ENCODE measurements at places on chromosomes 5 and 9. TPM values are rescaled to one million over a fixed set of nuclear protein-coding genes. Genes with fewer than 3 reads are reported as not detected.

GARIN3 gene
- total RNA-seq: not detected

MEIKIN gene
- not detected for total RNA-seq

SPATA9 gene
- total RNA-seq: not detected

SLC46A2 gene
- not detected for total RNA-seq

DNA sequence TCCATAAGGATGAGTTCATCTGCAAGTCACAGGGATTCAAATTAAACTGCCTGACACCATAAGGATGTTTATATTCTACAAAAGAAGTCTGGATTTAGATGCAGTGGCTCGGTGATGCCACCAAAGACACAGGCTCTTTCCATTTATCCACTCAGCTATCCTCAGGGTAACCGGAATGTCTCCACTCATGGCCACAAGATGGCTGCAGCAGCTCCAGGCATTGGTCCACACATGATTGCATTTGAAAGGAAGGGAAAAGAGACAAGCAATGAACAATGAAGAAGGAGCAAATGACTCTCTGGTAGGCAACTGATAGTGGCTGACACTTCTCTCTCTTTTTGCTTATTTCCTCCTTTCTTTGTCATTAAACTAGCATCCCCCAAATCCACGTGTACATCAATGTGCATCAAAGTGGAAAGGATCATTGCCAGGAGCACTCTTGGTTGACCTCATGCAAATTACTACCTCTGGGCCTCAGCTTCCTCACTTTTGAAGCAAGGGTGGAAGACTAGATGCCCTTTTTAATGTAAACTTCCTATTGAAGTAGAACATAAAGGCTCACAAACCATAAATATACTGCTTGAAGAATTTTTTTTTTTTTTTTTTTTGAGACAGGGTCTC is 7.2 kb upstream of the SNX30 start:
- no peaks in the 10 kb centered on the region for H3K27me3 ChIP-seq
- no peaks in the 10 kb centered on the region for H3K36me3 ChIP-seq
- H3K27ac ChIP-seq: no peak overlapping the region
- no peak for ATAC-seq

GRCh38 chr5:60143942-60144549 is 250.5 kb upstream of the PDE4D start:
- H3K4me3 ChIP-seq: no peak overlapping the region
- no peaks in the 10 kb centered on the region for H3K27me3 ChIP-seq
- no peaks in the 10 kb centered on the region for H3K36me3 ChIP-seq
- no peak overlapping the region for H3K27ac ChIP-seq

DNA sequence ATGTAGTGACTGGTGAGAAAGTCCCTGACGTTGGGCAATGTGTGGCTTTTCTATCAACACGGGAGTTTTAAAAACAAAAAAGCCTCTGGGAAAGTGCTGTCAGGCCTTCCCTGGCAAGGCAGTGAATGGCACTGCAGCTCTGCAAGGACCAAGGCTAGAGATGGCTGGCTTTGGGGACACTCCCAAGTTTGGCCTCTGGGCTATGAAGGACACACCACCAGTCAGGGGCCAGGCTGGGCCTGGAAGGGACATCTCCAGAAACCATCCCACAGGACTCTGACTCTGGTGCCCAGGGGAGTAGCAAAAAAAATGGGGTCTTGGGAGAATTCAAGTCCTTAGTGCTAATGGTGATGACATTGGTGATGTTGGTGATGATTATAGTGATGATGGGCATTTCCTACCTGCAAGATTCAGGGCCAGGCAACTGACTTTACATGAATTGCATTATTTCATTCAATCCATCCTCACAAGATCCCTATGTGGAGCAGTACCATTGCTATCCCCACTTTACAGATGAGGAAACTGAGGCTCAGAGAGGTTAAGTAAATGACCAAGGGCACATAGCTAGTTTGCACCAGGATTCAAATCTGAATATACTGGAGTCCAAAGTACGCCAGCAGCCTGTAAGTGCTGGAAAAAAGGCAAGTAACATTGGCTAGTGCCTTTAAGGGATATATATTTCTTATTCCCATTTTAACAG is 2.6 kb upstream of the PPARGC1B start:
- H3K4me3 ChIP-seq: no peak overlapping the region
- ATAC-seq: no peak
- no peak overlapping the region for H3K27ac ChIP-seq
- H3K27me3 ChIP-seq: no peaks in the 10 kb centered on the region
- no peaks in the 10 kb centered on the region for H3K36me3 ChIP-seq
- H3K4me1 ChIP-seq: no peaks in the 10 kb centered on the region

GRCh38 chr9:93143830-93144530 is 9.9 kb upstream of the NINJ1 start:
- H3K36me3 ChIP-seq: no peaks in the 10 kb centered on the region
- peak overlapping the region; percentile 54 for H3K27ac ChIP-seq
- no peaks in the 10 kb centered on the region for H3K27me3 ChIP-seq

GRCh38 chr5:152631221-152631620 is 226.1 kb upstream of the NMUR2 start:
- no peaks in the 10 kb centered on the region for H3K27me3 ChIP-seq
- no peak for ATAC-seq
- H3K4me1 ChIP-seq: peaks cover 5% of the 10 kb centered on the region

DNA sequence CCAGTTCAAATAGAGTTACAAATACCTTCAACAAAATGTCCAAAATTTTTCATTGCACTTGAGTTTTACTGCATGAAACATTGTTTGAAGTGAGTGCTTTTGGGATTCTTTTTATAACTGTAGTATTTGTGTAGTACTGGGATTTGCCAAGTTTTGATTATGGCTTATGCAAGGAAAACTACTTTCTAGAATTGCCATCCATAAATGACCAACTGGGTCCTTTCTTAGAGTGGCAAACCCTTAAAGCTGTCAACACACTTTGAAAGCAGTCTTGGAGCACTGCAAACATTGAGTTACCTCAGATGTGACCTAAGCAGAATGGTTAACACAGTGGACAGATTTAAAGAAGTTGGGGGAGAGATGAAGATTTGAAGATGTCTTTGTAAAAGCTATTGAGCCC is 379.6 kb upstream of the ZNF608 start:
- H3K4me3 ChIP-seq: no peak overlapping the region
- no peak overlapping the region for H3K27ac ChIP-seq
- no peaks in the 10 kb centered on the region for H3K36me3 ChIP-seq
- no peaks in the 10 kb centered on the region for H3K27me3 ChIP-seq
- ATAC-seq: no peak

GRCh38 chr9:18743971-18744370 is 270.0 kb downstream of the ADAMTSL1 start:
- no peak overlapping the region for H3K4me3 ChIP-seq
- peaks cover 4% of the 10 kb centered on the region for H3K4me1 ChIP-seq
- no peak for ATAC-seq
- H3K27ac ChIP-seq: peak overlapping the region; percentile 32
- H3K36me3 ChIP-seq: no peaks in the 10 kb centered on the region

DNA sequence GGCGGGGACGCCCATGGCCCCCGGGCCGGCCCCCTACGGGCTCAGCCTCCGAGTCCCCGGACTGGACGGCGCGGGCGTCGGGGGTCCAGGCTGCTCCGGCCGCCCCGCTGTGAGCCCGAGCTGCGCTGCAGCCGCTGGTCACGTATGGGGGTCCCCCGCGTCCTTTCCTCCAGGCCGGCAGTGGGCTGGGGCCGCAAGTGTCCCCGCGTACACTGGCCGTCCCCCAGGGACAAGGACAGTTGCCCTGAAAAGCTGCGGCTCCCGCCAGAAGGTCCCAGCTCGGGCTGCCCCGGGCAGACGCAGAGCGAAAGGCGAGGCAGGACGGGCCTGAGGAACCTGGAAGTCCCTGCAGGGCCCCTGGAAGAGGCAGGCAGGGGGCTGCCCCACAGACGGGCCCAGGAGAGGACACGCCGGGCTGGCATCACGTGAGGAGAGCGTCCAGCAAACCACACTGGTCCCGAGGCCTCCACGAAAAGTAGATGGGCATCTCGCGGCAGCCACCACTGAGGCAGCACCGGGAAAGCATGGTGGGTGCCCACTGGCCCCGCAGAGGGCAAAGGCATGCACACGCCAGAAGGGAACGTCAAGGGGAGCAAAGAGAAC is 3.3 kb upstream of the NKD2 start:
- no peak for ATAC-seq
- peak overlapping the region; percentile 65 for H3K4me3 ChIP-seq
- peaks cover 35% of the 10 kb centered on the region for H3K27me3 ChIP-seq
- H3K4me1 ChIP-seq: peaks cover 17% of the 10 kb centered on the region
- no peaks in the 10 kb centered on the region for H3K36me3 ChIP-seq

- H3K36me3 ChIP-seq: no peaks in the 10 kb centered on the region
- peak overlapping the region; percentile 72 for H3K27ac ChIP-seq
- peaks cover 4% of the 10 kb centered on the region for H3K4me1 ChIP-seq
- peaks cover 6% of the 10 kb centered on the region for H3K27me3 ChIP-seq
Observed at GRCh38 chr9:95756101-95756500, 119.4 kb upstream of the ERCC6L2 start.

- no peak for ATAC-seq
- H3K27me3 ChIP-seq: no peaks in the 10 kb centered on the region
- peaks cover 8% of the 10 kb centered on the region for H3K4me1 ChIP-seq
- H3K4me3 ChIP-seq: no peak overlapping the region
Observed at GRCh38 chr9:35736201-35736633, 3.8 kb downstream of the CREB3 start.

DNA sequence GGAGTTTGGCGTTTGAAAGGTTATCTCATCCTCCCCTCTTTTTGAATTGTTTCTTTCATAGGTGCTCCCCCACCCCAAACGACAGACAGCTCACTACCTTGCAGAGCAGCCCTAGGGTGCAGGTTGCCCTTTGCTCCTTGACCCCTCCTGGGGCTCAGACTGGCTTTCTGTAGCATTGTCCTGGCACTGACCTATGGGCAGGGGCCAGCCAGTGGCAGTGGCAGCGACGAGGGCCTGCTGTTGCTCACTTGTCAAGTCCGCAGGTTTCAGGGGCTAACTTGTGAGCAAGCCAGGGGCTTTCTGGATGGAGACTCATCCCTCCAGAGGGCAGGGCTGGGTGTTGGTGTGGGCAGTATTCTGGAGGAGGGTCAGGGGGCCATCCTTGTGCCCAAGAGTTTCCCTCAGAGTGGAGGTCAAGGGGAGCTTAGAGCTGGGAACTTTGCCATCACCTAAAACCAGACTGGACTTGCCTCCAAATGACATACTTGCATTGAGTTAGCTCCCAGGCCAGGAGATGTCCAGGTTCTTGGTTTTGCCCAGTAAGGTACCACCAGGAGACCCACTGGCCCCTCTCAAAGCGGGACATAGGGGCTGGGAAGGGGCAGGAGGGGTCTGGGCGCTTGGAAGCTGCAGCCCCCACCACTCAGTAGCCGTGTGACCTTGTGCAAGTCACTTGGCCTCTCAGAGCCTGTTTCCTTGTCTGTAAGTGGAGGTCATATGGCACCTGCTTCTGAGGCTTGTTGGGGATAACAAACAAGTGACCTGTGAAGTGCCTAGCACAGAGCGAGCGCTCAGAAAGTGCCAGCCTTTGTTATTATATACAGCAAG is 53.5 kb upstream of the CDKN2AIPNL start:
- no peaks in the 10 kb centered on the region for H3K36me3 ChIP-seq
- no peaks in the 10 kb centered on the region for H3K4me1 ChIP-seq
- no peaks in the 10 kb centered on the region for H3K27me3 ChIP-seq
- ATAC-seq: no peak

DNA sequence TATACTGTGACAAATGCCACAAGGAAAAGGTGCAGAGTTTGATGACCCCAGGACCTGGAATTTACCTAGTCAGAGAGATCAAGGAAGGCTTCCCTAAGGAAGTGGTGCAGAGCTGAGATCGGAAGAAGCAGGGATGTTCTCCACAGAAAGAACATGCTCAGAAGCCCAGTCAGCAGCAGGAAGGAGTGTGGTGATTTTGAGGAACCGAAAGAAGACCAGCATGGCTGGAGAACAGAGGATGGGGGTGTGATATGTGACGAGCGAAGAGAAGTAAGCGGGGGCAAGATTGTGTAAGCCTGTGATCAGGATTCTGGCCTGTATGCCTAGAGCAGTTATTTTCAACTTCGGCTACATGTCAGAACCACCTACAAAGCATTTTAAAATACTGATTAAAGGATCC is 18.7 kb upstream of the PIK3R1 start:
- no peaks in the 10 kb centered on the region for H3K4me1 ChIP-seq
- no peak overlapping the region for H3K4me3 ChIP-seq
- H3K27ac ChIP-seq: no peak overlapping the region
- peak; percentile 46 for ATAC-seq
- no peaks in the 10 kb centered on the region for H3K36me3 ChIP-seq

All from gastroesophageal sphincter (tissue), 4 donors.